ENCODE measurements at places on chromosomes 13 and 19. TPM values are rescaled to one million over a fixed set of nuclear protein-coding genes. Genes with fewer than 3 reads are reported as not detected.

DNA sequence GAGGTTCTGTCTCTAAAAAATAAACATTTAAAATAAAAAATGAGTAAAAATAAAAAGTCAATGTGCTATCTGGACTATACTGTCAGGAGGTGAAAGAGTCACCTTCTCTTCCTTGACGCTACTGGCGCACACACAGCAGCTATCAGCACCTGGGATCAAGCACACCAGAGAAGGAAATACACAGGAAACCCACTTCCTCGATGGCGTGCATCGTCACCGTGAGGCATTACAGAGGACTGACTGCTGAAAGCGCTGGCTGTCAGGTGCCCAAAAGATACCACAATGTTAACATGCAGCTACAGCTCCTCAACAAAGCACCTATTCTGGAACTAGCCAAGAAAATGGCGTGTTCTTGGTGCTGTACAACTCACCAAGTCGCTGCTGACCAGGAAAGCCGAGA lies 6.1 kb downstream of the SLC35E1 start:
- no peak for DNase-seq

DNA sequence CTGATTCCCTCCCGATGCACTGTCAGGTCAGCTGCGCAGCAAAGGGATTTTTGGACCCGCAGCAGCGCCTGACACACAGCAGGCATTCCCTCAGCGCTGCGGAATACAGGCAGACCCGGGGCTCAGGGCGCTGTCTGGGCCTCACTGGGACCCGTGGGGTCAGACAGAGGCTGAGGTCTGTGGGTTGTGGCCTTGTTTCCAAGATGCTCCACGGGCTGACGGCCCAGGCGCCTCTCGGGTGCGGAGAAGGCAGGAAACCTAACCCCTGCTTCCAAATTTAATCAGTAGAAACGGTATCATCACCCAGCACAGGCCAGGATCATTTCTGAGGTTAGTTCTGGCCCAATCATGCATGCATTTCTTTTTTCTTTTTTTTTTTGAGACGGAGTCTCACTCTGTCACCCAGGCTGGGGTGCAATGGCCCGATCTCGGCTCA lies 686 bp upstream of the RNF126 start:
- no peak for DNase-seq

DNA sequence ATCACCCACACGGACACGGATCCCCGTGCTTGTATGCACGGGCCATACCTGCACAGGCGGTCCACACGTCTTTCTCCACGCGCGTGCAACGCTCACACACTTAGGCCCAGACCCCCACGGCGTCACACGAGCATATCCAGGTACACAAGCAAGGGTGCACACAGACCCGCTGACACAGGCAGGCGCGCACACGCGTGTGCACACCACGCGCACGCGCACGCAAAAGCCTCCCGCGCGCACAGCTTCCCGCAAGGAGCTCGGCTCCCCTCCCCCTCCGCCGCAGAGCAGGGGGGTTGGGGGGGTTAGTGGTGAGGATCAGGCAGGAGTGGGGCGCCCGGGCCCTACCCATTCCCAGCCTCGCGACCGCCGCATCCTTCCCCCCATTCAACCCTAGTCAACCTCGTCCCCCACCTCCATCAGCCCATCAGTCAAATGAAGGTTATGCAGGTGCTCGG lies 407 bp downstream of the RAB3A start:
- DNase-seq, result no peak

DNA sequence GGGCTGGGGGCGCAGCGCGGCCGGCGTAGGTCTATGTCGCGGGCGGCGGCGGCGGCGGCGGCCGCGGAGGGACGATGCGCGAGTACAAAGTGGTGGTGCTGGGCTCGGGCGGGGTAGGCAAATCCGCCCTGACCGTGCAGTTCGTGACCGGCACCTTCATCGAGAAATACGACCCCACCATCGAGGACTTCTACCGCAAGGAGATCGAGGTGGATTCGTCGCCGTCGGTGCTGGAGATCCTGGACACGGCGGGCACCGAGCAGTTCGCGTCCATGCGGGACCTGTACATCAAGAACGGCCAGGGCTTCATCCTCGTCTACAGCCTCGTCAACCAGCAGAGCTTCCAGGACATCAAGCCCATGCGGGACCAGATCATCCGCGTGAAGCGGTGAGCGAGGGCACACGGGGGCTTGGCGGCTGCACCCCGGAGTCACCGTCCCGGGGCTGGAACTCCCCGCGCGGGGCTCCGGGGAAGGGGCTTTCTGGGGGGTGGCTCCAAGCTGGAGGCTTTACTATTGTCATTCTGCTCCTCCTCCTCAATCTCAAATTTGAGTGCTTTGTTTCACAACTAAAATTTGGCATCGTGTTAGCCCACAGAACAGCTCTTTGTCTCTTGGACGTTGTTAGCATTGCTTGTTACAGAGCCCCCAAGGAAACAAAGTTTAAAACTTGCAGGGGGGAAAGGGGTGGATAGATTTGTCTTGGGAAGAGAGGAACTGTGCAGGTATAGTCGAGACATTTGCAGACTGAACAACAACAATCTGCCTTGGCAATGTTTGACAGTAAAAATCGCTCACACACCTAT lies 630 bp downstream of the RAP2A start:
- DNase-seq, result peak; percentile 67

GRCh38 chr13:105291987-105292386 lies 1243.5 kb downstream of the EFNB2 start:
- no peak for DNase-seq

- no peak for DNase-seq
Observed at GRCh38 chr13:44755872-44756271, 179.7 kb upstream of the TSC22D1 start.

GIPR gene
- polyA plus RNA-seq, result 1.4 TPM

GRCh38 chr13:81874681-81875661 lies 1534.0 kb upstream of the SPRY2 start:
- DNase-seq, result peak; percentile 34

All from spinal cord (tissue), 10 donors.